ENCODE measurements at places on chromosomes 2 and 18.

DNA sequence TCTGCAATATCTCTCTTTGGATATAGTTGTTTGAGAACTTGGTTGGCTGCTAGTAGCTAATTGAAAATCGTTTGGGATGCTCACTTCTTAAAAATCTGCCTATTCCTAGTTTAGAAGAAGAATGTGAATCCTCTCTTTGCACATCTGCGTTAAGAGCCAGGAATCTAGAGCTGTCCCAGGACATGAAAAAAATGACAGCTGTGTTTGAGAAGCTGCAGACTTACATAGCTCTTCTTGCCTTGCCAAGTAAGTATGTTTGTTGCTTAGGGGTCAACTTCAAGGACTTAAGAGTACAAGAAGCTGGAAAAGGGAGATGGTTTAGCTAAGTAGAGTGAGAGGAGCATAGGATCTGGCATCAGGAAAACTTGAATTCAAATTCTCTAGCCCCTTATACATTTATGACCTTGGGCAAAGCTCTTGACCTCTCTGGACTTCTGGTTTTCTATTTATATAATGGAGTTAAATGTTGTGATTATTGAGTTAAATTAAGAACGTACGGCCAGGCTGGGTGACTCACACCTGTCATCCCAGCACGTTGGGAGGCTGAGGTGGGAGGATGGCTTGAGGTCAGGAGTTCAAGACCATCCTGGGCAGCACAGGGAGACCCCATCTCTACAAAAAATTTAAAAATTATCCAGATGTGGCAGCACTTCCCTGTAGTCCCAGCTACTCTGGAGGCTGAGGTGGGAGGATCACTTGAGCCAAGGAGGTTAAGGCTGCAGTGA is 55.2 kb upstream of the STON1 start:
- DNase-seq: no peak

GRCh38 chr2:231200805-231201474 is 2.5 kb downstream of the ARMC9 start:
- DNase-seq: no peak

DNA sequence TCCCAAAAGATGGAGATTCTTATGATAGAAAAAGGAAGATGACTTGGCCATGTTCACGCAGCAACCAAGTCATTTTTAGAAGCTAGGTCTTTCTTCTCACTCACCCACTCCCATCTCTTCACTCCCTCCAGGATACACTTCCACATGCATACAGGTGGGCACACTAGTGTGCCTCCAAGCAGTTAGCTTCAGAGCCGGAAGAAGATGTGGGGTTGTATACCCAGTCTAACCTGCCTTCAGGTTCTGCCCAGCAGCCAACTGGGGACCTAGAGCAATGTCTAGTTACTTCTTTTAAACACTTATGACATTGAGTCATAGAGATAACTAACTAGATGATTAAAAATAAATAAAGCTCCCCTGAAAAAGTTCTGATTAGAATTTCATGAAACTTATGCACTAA is 21.8 kb upstream of the TANK start:
- DNase-seq: no peak

DNA sequence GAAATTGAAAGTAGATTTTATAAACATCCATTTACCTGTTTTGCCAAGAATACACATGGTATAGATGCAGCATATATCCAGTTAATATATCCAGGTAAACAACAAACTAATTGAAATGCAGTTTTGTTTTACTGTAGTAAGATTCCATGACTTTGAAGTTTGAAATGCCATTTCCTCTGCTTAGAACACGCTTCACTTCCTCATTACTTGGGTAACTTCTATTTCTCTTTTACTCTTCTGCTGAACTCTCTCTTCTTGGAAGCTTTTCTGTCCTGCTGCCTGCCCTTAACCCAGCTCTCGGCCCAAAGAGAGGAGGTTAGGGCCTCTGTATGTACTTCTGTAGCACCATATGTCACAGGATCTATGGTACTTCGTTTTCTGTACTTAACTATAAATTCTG is 14.1 kb upstream of the IL1RL2 start:
- DNase-seq: no peak

- DNase-seq: no peak
Measured at GRCh38 chr2:95531254-95531771, 46.8 kb upstream of the TRIM43B start.

DNA sequence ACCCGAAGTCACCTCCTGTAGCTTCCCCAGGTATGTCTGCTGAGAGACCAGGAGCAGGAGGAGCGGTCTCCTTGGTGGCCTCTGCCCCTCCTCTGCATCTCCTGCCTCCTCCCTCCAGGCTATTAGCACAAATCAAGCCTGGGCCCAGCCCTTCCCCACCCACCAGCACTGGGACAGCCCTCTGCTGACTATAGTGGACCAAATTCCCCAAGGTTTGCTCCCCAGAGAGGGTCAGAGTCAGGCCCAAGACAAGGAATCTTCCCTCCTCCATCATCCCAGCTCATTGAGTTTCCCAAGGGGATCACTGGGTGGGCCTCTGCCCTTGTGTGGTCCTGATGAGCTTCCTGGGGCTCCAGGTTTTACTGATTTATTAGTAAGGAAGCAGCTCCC is 62.1 kb downstream of the EMILIN2 start:
- no peak for DNase-seq

DNA sequence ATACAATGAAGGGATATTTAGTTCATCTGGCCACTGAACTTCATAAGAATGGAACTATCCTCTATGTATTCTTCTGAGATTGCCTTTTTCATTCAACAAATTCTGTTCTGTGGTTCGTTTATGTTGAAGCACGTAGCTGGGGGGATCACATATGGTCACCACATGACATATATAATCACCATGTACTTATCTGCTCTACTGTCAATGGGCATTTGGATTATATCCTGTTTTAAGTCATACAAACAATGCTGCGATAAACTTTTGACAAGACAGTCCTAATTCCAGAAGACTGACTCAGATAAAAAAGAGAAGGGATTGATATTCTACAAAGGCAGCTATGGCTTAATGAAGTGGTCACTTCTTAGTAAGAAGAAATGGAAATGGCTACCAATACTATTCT is 116.0 kb upstream of the CCDC195 start:
- no peak for DNase-seq

DNA sequence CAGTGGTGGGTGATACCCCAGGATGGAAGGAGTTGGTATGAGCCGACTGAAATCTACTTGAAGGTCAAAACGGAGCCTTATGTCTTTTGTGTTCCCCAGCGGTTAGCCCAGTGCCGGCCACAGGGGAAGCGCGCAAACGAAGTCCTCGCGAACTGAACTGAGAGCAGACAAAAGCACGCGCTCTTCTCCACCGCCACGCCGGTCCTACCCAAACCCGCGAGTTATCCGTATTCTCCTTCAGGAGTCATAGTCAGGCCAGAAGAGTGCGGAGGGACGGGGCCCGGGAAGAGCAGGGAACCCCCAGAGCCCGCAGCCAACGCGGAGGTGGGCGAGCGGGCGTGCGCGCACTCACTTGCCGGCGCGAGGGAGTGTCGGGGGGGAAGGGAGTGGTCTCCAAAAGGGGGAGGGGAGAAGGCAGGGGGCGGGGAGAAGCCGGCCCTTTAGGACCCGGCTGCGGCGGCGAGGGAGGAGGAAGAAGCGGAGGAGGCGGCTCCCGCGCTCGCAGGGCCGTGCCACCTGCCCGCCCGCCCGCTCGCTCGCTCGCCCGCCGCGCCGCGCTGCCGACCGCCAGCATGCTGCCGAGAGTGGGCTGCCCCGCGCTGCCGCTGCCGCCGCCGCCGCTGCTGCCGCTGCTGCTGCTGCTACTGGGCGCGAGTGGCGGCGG is at the start of gene IGFBP2:
Gene IGFBP2 (plus strand): TSS at position 469 of the 664 bp plus-strand sequence. CDS start 104 bp downstream, at position 573.
- no peak for DNase-seq

DNA sequence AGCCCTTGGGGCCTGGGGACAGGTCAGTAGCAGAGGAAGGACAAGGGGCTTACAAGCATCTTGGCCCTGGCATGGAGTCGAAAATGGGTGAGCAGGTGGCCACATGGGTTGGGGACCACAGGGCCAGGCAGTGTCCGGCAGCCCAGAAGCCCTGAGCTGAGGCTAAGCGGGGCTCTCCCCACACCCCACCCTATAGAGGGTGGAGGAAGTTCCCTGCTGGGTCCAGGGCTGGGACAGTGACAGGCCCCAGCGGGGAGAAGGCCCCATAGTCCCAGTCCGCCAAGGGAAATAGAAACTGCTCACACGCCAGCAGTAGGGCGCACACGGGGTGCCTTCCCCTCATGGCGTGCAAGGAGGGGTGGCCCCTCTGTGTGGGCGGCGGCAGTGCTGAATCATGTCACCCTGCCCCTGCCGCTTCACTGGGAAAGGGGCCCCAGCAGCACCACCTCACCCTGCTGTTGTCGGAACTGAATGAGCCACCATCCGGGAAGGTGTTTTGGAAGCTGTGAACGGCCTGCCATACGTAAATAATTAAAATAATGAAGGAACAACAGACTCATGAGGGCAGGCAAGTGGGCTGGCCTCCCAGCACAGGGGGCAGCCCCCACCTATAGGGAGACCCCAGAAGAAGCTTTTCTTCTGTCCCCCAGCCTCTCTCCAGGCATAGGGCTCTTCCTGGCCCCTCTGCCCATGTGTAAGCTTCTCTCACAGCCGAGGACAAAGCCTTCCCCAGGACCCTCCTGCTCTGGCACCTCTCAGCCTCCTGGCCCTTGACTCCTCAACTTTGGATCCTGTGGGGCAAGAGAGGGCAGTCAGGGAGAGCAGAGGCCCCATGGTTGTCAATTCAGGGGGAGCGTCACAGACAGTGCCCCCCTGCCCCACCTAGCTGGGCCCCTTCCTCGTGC is 12.7 kb upstream of the DUSP2 start:
- DNase-seq: no peak

DNA sequence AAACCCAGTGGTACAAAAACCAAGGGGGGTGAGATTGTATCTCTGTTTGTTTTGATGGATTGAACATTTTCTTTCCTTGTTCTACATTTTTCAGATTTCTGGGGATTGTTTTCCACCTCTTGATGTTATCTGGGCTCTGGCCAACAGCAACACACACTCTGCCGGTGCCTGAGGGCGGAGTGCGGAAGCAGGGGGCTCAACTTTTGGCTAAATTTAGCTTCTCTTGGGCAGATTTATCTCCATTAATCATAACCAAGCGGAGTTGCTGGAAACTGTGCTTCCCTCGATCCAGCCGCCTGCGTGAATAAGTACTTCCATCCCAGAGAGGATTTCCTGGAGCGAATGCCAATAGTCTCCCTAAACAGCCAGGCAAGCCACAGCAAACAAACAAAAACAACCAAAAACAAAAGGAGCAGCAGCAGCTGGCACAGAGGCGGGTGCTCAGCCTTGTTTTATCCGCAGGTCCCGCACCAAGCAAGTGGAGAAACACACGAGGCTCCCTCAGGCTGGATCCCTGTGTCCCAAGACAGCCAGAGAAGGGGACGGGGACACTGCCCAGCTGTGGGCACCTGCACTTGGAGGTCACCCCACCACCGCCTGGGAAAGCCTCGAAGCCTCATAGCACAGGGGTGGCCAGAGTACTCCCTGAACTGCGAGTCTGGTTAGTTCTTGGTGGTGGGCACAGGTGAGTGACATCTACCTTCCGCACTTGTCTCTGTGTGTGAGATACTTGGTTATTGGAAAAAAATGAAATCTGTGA is 143.4 kb downstream of the NDUFA10 start:
- no peak for DNase-seq

- DNase-seq: no peak
Measured at GRCh38 chr18:44741511-44741910, 60.8 kb downstream of the SETBP1 start.

GRCh38 chr2:202307690-202308089 is 42.1 kb downstream of the NOP58 start:
- DNase-seq: no peak

- no peak for DNase-seq
Measured at GRCh38 chr2:121333834-121334558, 49.0 kb upstream of the TFCP2L1 start.

- peak; percentile 70 for DNase-seq
Measured at GRCh38 chr2:20672201-20672951, 5.4 kb downstream of the GDF7 start.

- no peak for DNase-seq
Measured at GRCh38 chr2:56613254-56613653, 429.5 kb downstream of the CCDC85A start.

- DNase-seq: no peak
Measured at GRCh38 chr2:190343089-190343535, 277 bp upstream of the INPP1 start.

- DNase-seq: no peak
Measured at GRCh38 chr2:128779301-128780095, 460.8 kb upstream of the HS6ST1 start.

DNA sequence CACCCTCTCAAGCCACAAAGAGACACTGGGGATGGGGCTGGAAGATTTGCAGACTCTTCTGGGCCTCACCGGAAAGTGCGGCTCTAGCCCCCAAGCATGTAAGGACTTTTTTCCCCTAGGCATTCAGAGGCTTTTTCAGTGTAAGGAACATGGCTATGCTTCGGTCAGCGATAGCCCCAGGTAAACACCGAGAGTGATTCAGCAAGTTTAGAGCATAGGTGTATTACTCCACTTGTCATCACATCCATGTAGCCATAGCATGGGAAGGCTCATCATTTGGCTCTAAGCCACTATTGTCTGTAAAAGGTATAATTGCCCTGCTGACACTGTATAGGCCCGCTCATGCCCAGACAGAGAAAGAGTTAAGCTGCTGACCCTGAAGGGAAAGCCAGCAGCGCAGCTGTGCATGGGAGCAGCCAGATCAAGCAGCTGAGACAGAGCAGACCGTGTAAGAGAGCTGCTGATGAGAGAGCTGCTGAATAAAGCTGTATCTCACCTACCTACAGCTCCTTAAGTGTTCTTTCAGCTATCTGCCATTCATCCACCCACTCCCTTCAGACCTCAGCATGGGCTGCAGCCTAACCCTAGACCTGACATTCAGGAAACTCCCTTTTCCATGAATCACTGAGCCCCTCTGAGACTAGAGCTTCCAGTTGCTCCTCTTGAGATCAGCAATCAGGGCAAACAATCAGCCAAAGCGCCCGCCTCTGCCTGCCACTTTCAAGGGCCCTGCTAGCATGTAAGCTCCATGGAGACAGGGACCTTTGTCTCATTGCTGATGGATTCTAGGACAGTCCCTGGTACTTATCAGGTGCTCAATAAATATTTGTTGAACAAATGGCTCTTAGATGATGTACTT is 25.5 kb downstream of the LGALSL start:
- DNase-seq: no peak

DNA sequence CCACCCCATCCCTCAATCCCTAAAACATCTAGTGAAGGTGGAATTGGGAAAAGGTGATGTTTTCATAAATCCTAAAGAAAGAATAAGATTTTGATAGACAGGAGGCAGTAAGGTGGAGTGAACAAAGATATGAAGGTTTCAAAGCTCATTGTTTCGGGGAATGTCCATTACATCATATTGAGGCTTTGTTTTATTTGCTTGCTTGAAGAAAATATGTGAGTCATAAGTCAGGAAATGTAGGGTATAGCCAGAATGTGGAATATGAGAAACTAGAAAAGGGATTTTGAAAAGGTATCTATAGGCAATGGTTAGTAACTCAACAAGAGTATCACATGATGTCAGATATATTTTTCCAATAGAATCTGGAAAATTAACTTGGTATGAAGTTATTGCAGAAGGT is 1178.5 kb upstream of the ACVR2A start:
- no peak for DNase-seq

GRCh38 chr2:65656160-65656718 is 223.8 kb upstream of the SPRED2 start:
- DNase-seq: no peak
